ENCODE measurements at places on chromosomes 13 and 19.

DNA sequence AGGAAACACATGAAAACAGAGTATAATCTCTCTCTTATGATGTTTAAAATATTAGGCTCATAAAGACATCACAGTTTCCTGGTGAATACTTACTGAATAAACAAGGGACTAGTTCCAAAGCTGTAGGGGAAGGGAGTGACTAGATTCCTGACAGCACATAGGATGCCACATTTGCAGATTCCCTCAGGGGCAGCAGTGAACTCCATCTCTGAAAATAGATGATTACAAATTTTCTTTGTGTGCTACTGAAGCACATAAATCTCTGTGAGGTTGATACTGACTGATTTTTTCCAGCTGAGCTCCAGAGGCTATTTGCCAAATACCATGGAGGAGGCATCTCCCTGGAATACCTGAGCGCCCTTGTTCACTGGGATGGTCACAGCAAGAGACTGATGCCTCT is 77.3 kb downstream of the FGF9 start:
- no peak for DNase-seq

DNA sequence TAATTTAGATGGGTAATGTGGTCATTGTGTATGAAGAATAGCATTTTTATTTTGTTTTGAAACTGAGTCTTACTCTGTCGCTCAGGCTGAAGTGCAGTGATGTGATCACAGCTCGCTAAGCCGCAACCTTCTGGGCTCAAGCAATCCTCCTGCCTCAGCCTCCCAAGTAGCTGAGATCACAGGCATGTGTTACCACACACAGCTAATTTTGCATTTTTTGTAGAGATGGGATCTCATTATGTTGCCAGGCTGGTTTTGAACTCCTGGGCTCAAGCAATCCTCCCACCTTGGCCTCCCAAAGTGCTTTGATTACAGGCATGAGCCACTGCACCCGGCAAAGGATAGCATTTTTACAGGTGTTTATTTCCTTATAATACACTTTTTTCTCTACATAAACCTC is 36.6 kb downstream of the SERTM1 start:
- no peak for DNase-seq

DNA sequence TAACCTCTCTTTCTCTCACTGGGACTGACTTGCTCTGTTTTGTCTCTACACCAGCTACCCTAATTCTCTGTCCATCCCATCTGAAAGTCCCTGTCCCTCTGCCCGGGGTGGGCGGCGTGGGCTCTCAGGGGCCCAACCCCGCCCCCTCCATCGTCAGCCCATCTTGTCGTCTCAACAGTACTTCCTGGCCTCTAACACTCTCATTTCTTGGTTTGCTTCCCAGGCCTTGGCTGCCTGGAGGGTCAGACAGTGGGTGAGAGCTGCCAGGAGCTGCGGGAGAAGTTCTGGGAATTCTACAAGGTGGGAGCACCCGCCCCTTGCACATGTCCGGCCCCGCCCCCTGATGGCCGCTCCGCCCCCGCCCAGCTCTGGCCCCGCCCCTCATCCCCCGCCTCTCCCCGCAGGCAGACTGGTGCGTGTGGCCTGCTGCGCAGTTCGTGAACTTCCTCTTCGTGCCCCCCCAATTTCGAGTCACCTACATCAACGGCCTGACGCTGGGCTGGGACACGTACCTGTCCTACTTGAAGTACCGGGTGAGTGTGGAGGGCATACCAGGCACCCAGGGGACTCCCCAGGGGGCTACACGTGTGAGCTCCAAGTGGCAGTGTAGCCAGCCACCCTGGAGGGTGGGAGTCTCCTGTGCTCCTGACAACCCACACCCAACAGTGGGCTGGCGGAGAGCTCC is 1.7 kb downstream of the MPV17L2 start:
- peak; percentile 37 for DNase-seq

DNA sequence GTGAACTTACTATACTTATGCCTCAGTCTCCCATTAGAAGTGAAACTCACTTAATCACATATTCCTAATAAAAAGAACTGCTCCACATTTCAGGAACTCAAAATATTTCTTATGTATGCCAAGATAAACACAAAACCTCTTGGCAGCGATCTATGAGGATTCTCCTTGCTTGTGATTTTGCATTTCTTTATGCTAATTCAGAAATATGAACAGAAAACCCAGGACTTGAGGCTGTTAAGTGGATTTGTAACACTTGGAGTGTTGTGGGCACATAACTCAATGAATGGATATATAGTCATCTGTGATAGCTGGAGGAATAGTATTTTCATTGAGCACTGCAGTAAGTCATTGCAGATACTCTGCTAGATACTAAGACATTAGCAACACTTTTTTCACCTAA is 5.6 kb upstream of the KATNAL1 start:
- DNase-seq = no peak

DNA sequence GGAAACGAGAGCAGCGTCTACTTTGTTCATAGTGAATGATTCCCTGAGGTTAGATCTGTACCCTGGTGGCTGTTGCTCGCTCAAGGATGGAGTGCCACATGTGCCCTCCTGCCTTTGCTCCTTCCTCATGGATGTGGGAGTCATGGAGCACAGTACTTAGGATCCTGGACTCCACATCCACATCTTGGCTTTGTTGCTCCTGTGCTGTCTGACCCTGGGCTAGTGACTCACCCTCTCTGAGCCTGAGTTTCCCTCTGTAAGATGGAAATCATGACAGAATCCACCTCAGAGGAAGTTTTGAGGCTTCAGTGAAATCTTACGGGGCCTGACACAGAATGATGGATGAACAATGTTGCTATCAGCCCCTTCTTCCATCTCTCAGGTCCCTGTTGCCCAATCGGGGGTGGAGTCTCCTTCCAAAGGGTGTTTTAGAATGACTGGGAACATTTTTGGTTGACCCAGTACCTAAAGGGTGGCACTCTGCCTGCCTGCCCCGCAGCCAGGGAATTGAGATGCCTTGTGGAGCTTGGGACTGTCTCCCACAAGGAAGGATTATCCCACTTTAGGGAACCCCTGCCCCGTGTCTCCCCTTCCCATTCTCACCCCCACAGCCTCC is 9.8 kb upstream of the TIMM50 start:
- no peak for DNase-seq

DNA sequence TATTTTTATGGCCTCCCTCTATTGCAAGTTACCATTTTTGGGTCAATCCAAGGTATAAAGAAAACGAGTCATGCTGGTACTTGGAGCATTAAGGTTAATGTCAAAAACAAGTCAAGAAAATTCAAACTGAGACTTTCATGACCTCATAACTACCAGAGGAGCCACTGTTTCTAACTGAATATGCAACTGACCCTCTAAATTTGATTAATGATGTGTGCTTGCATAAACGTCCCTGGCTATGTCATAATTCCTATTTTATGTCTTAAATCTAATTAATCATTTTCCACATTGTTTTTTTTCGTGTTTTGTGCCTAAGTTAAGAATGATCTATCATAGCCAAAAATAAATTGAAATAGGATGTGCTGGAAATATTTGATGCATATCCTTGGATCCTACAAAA is 396.7 kb upstream of the GPC6 start:
- no peak for DNase-seq
